Gastroesophageal sphincter (tissue), 4 donors: ENCODE measurements at places on chromosomes 16 and 17.

GRCh38 chr16:68367030-68367429, 56.2 kb downstream of the PRMT7 start:
- ATAC-seq = no peak
- H3K4me1 ChIP-seq = no peaks in the 10 kb centered on the region
- no peaks in the 10 kb centered on the region for H3K36me3 ChIP-seq
- peaks cover 56% of the 10 kb centered on the region for H3K27me3 ChIP-seq
- H3K4me3 ChIP-seq = no peak overlapping the region

DNA sequence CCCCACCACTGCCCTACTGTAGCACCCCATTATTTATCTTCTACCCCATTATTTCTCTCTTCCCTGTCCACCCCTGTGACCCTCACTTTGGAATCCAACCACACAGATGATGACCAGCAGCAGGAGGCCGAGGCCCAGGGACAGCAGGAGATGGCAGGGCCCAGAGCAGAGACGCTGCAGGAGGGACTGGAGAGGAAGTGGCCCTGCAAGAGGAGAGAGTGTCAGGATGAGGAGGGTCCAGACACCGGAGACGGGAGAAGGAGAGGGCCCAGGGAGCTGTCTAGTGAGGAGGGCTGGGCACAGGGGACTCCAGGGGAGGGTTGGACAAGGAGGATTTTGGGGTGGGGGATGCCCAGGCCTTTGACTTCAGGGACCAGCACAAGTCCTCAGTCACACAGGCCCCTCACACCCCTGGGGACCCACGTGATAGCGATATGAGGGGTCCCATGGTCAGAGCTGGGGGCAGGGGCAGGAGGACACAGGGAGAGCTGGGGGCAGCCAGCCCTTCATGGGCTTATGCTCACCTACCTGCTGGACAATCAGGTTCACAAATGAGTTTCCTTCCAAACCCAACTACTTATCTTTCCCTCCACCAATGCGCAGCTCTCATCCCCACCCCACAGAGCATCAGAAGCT, 2.0 kb downstream of the CLEC10A start:
- peaks cover 20% of the 10 kb centered on the region for H3K4me1 ChIP-seq
- H3K4me3 ChIP-seq = no peak overlapping the region
- H3K27me3 ChIP-seq = peaks cover 16% of the 10 kb centered on the region
- no peak for ATAC-seq

- peaks cover 31% of the 10 kb centered on the region for H3K27me3 ChIP-seq
- no peaks in the 10 kb centered on the region for H3K36me3 ChIP-seq
- H3K27ac ChIP-seq = no peak overlapping the region
- H3K4me1 ChIP-seq = no peaks in the 10 kb centered on the region
- H3K4me3 ChIP-seq = no peak overlapping the region
Observed at GRCh38 chr17:79548116-79548515, 62.7 kb downstream of the RBFOX3 start.

GRCh38 chr17:15999974-16000827, 577 bp downstream of the TTC19 start:
- H3K27me3 ChIP-seq = no peaks in the 10 kb centered on the region
- H3K4me1 ChIP-seq = peaks cover 3% of the 10 kb centered on the region
- peaks cover 48% of the 10 kb centered on the region for H3K36me3 ChIP-seq
- peak overlapping the region; percentile 71 for H3K4me3 ChIP-seq

GRCh38 chr17:78991017-78991738, 11.5 kb upstream of the LGALS3BP start:
- H3K4me3 ChIP-seq = no peak overlapping the region
- no peaks in the 10 kb centered on the region for H3K36me3 ChIP-seq
- peaks cover 31% of the 10 kb centered on the region for H3K4me1 ChIP-seq

- ATAC-seq = no peak
- no peaks in the 10 kb centered on the region for H3K36me3 ChIP-seq
- no peak overlapping the region for H3K27ac ChIP-seq
Observed at GRCh38 chr17:60652454-60653247, 25.0 kb upstream of the BCAS3 start.

DNA sequence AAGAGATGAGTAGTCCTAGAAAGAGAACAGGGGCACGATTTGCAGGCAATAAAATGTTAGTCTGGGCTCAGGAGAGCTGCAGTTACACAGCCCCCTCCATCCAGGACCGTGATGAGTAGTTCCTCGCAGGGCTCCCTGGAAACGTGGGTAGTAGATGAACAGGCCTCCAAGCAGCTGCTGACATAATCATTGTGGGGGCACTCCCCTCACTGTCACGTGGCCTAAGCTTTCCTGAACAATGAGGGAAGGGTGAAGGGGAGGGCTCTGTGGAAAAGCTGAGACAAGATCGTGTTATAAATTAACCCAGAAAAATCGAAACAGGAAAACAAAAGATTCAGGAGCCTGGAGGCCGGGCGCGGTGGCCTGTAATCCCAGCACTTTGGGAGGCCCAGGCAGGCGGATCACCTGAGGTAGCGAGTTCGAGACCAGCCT, 1.3 kb upstream of the PER1 start:
- peak overlapping the region; percentile 77 for H3K4me3 ChIP-seq
- H3K36me3 ChIP-seq = no peaks in the 10 kb centered on the region
- no peak for ATAC-seq
- peaks cover 31% of the 10 kb centered on the region for H3K4me1 ChIP-seq

DNA sequence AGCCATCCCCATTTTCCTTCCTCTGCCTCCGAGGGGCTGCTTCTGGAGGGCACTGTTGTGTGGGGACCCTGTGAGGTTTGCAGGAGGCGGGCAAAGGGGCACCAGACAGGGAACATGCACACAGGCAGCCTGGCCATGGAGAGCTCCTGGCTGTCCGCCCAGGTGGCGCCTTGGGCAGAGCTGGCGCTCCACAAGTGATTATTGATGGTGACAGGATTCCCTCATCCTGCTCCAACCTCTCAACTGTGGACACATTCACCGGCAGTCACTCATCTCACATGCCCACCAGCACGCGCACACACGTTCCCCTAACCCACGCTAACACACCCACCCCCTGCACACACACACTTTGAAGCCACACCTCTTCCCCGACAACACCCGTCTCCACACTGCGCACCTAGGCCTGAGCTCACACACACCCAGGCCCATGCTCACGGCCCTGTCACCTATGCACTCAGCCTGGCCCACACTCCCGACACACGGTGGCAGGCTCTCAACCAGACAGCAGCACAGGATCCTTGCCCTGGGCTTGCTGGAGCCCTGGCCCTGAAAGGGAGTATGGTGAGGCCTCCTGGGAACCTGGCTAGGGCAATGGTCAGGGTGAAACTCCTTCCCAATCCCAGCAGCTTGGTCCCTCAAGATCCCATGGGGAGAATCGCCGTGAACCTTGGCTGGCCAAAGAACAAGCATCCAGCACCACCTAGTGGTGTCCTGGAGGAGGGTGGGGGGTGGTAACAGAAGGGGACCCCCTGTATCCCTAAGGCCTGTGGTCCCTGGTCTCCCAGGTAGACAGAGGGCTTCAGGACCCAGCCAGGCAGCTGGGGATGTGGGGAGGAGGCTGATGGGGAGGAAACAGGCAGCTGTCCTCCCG, 3.6 kb downstream of the PNMT start:
- H3K27me3 ChIP-seq = peaks cover 51% of the 10 kb centered on the region
- H3K36me3 ChIP-seq = no peaks in the 10 kb centered on the region
- H3K4me3 ChIP-seq = no peak overlapping the region
- ATAC-seq = no peak
- no peak overlapping the region for H3K27ac ChIP-seq

GRCh38 chr17:72715906-72716572, 376.4 kb downstream of the SLC39A11 start:
- no peak overlapping the region for H3K4me3 ChIP-seq
- no peaks in the 10 kb centered on the region for H3K27me3 ChIP-seq
- ATAC-seq = no peak
- peaks cover 10% of the 10 kb centered on the region for H3K36me3 ChIP-seq
- no peak overlapping the region for H3K27ac ChIP-seq

DNA sequence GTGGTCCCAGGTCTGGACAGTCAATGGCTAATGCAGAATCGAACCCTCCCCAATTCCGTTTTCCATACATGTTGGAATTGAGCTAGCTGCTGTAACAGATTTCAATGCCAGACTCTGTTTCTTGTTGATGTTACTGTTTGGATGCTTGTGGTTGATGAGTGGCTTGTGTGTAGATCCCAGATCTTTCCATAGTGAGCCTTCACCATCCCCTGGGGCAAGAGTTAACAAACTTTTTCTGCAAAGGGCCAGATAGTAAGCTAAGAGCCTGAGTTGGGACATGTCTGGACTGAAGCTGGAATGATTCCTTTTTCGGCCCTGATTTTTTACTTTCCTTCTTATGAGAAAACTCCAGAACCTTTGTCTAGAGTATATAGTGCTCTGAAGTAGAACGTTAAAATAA, 296.3 kb downstream of the CPPED1 start:
- H3K4me1 ChIP-seq = no peaks in the 10 kb centered on the region
- no peak overlapping the region for H3K4me3 ChIP-seq
- H3K27ac ChIP-seq = no peak overlapping the region
- no peak for ATAC-seq

- H3K4me1 ChIP-seq = no peaks in the 10 kb centered on the region
- H3K36me3 ChIP-seq = peaks cover 11% of the 10 kb centered on the region
- H3K4me3 ChIP-seq = no peak overlapping the region
Observed at GRCh38 chr16:53872248-53873221, 168.6 kb downstream of the FTO start.

GRCh38 chr16:82671741-82672140, 45.0 kb downstream of the CDH13 start:
- H3K36me3 ChIP-seq = no peaks in the 10 kb centered on the region
- H3K27me3 ChIP-seq = peaks cover 10% of the 10 kb centered on the region
- ATAC-seq = no peak

DNA sequence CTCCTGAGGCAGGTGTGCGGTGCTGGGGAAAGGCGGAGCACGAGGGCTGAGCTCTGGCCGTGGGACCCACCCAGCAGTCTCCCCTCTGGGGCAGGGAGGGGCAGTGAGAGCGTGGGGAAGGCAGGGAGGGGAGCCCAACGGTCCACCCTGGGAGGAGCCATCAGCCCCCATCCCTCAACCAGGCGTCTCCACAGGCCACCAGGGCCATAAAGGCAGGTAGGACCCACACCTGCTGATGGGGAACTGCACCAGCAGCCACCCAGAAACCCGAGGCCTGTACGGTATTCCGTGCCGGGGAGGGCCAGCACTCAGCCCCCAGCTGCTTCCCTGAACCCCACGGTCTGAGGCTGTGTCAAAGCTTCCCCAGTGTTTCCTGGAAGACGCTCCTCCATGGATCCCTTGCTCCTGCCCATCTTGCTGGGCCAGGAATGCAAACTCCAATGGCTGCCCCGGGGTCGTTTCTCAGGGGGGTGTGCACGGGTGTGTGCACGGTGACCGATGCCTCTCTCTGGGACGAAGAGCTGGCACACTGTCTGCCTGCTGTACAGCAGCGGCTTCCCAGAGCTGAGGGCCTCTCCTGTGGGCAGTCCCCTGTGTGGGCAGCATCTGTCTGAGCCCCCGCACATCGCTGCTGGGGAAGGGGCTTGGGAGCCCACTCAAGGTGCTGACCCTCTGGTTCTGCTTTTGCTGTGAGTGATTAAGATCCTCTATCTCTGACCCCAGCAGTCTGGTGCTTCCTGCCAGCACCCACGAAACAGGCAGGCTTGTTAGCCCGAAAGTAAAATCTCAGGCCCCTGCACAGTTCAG, 17.2 kb upstream of the METRNL start:
- no peak for ATAC-seq
- no peaks in the 10 kb centered on the region for H3K27me3 ChIP-seq
- no peak overlapping the region for H3K4me3 ChIP-seq
- H3K36me3 ChIP-seq = no peaks in the 10 kb centered on the region
- no peaks in the 10 kb centered on the region for H3K4me1 ChIP-seq
- no peak overlapping the region for H3K27ac ChIP-seq

- no peaks in the 10 kb centered on the region for H3K36me3 ChIP-seq
- no peaks in the 10 kb centered on the region for H3K4me1 ChIP-seq
- H3K27ac ChIP-seq = no peak overlapping the region
- H3K4me3 ChIP-seq = no peak overlapping the region
- H3K27me3 ChIP-seq = no peaks in the 10 kb centered on the region
Observed at GRCh38 chr16:56695246-56695645, 13.0 kb downstream of the MT1X start.

- H3K4me3 ChIP-seq = no peak overlapping the region
- no peak for ATAC-seq
- no peaks in the 10 kb centered on the region for H3K27me3 ChIP-seq
- peak overlapping the region; percentile 38 for H3K27ac ChIP-seq
Observed at GRCh38 chr17:80781211-80781610, 210.4 kb upstream of the CHMP6 start.

DNA sequence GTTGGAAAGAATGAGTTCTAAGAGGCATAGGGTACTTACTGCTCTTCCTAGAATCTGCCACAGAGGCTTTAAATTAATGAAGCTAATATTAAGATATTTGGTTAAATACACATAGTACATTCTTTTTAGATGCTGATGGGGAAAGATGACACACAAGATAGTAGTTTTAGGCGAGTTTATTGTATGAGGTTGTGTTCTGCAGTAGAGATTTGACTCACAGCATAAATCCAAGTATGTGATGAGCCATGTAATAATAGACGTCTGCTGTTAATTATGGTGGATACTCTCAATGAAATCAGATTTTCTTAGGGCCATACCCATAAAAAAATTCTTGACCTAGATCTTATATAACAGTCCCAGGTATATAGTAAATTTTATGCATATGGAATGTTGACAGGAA, 8.0 kb downstream of the TNRC6C start:
- H3K36me3 ChIP-seq = no peaks in the 10 kb centered on the region
- no peaks in the 10 kb centered on the region for H3K27me3 ChIP-seq
- H3K4me3 ChIP-seq = no peak overlapping the region
- no peak for ATAC-seq
- H3K4me1 ChIP-seq = peaks cover 23% of the 10 kb centered on the region
- no peak overlapping the region for H3K27ac ChIP-seq

GRCh38 chr16:77945126-77945525, 77.2 kb upstream of the CLEC3A start:
- ATAC-seq = no peak
- H3K4me3 ChIP-seq = no peak overlapping the region
- peaks cover 32% of the 10 kb centered on the region for H3K27me3 ChIP-seq
- no peak overlapping the region for H3K27ac ChIP-seq
- H3K4me1 ChIP-seq = no peaks in the 10 kb centered on the region

DNA sequence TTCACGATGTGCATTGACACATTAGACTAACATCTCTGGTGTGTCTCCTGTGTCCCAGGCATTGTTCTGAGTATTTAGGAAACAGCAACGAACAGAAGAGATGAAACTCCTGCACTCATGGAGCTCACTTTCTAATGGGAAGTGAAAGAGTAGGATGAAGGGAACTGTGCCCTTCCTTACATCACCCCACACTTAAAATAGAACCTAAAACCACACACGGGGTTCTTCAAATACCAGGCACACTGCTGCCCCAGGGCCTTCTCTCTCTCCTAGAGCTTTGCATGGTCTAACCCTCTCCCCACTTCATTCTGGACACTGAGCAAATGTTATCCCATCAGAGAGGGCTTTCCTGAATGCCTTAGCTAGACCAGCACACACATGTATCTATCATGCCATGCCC, 33.7 kb downstream of the TRIM25 start:
- no peak overlapping the region for H3K4me3 ChIP-seq
- no peaks in the 10 kb centered on the region for H3K4me1 ChIP-seq
- no peak for ATAC-seq
- H3K36me3 ChIP-seq = peaks cover 5% of the 10 kb centered on the region

GRCh38 chr17:42456223-42457106, 2.2 kb upstream of the ATP6V0A1 start:
- peaks cover 8% of the 10 kb centered on the region for H3K4me1 ChIP-seq
- H3K36me3 ChIP-seq = no peaks in the 10 kb centered on the region
- no peak for ATAC-seq
- H3K27ac ChIP-seq = peak overlapping the region; percentile 62
- H3K4me3 ChIP-seq = no peak overlapping the region
